Neural cell (in vitro differentiated cells): ENCODE measurements at places on chromosomes 6 and 20. TPM values are rescaled to one million over a fixed set of nuclear protein-coding genes. Genes with fewer than 3 reads are reported as not detected.

Gene FOXQ1
- not detected in 2 replicates for polyA plus RNA-seq

Gene PRR18
- polyA plus RNA-seq = not detected in 2 replicates

Gene NKX2-4
- polyA plus RNA-seq = not detected in 2 replicates

Gene DEFB110
- not detected in 2 replicates for polyA plus RNA-seq

Gene ACTR5
- 23.3 and 24.5 TPM in 2 replicates for polyA plus RNA-seq

Gene ANKEF1
- 3.2 and 3.5 TPM in 2 replicates for polyA plus RNA-seq

Gene ADGB
- polyA plus RNA-seq = not detected in 2 replicates

Gene SLC26A8
- polyA plus RNA-seq = not detected in 2 replicates

Gene SIGLEC1
- 0.12 TPM in 1 of 2 replicates, not detected in the other for polyA plus RNA-seq

Gene TP53TG5
- not detected in 2 replicates for polyA plus RNA-seq

Gene GHRH
- polyA plus RNA-seq = not detected in 2 replicates

Gene CTAGE9
- polyA plus RNA-seq = not detected in 2 replicates

Gene FLRT3
- 3.2 and 3.4 TPM in 2 replicates for polyA plus RNA-seq

Gene CCN6
- not detected in 2 replicates for polyA plus RNA-seq

Gene TOX2
- 0.86 and 0.89 TPM in 2 replicates for polyA plus RNA-seq

Gene MED23
- polyA plus RNA-seq = 77.9 and 104 TPM in 2 replicates

Gene ADAM33
- polyA plus RNA-seq = not detected in 2 replicates

Gene CRIP3
- polyA plus RNA-seq = 3.7 and 11.6 TPM in 2 replicates

Gene DCDC2
- polyA plus RNA-seq = 0.06 and 0.57 TPM in 2 replicates

Gene KCNK16
- polyA plus RNA-seq = not detected in 2 replicates

Gene PRELID3B
- polyA plus RNA-seq = 38.5 and 50.5 TPM in 2 replicates

Gene CALHM4
- 0.66 TPM in 1 of 2 replicates, not detected in the other for polyA plus RNA-seq

Gene TSBP1
- not detected in 2 replicates for polyA plus RNA-seq

Gene EBF4
- polyA plus RNA-seq = 10.3 and 13.2 TPM in 2 replicates

Gene RNF144B
- polyA plus RNA-seq = 0.14 and 0.15 TPM in 2 replicates

Gene MCCD1
- not detected in 2 replicates for polyA plus RNA-seq

Gene TNFRSF21
- polyA plus RNA-seq = 13.0 and 14.0 TPM in 2 replicates

Gene ARMH2
- 0.73 TPM in 1 of 2 replicates, not detected in the other for polyA plus RNA-seq

Gene HLA-DOA
- polyA plus RNA-seq = 0.07 TPM in 1 of 2 replicates, not detected in the other

Gene OR12D3
- not detected in 2 replicates for polyA plus RNA-seq

Gene FAM184A
- polyA plus RNA-seq = 41.9 and 47.5 TPM in 2 replicates

Gene SIRPG
- polyA plus RNA-seq = not detected in 2 replicates

Gene KHDC1L
- not detected in 2 replicates for polyA plus RNA-seq

Gene BANF2
- polyA plus RNA-seq = not detected in 2 replicates

Gene SLC22A2
- polyA plus RNA-seq = not detected in 2 replicates

Gene OR2H1
- polyA plus RNA-seq = not detected in 2 replicates

Gene SAYSD1
- polyA plus RNA-seq = 29.2 and 40.5 TPM in 2 replicates

Gene MYLK2
- polyA plus RNA-seq = 0.22 TPM in 1 of 2 replicates, not detected in the other

Gene MLIP
- polyA plus RNA-seq = 0.32 TPM in 1 of 2 replicates, not detected in the other

Gene DYNLRB1
- 103 and 106 TPM in 2 replicates for polyA plus RNA-seq

Gene SNRPB2
- 260 and 302 TPM in 2 replicates for polyA plus RNA-seq

Gene JPH2
- not detected in 2 replicates for polyA plus RNA-seq

Gene BHLHE23
- not detected in 2 replicates for polyA plus RNA-seq

Gene PPP1R3G
- not detected in 2 replicates for polyA plus RNA-seq

Gene NT5E
- 0.08 TPM in 1 of 2 replicates, not detected in the other for polyA plus RNA-seq

Gene LY6G6C
- 0.78 and 0.88 TPM in 2 replicates for polyA plus RNA-seq

Gene VNN1
- polyA plus RNA-seq = not detected in 2 replicates

Gene FBXO9
- polyA plus RNA-seq = 92.2 and 108 TPM in 2 replicates

Gene BCAS1
- not detected in 2 replicates for polyA plus RNA-seq
